ENCODE measurements at places on chromosomes 16 and 17. TPM values are rescaled to one million over a fixed set of nuclear protein-coding genes. Genes with fewer than 3 reads are reported as not detected.
A peak's percentile ranks its signal among the peaks of the same experiment; 100 is the strongest.

DNA sequence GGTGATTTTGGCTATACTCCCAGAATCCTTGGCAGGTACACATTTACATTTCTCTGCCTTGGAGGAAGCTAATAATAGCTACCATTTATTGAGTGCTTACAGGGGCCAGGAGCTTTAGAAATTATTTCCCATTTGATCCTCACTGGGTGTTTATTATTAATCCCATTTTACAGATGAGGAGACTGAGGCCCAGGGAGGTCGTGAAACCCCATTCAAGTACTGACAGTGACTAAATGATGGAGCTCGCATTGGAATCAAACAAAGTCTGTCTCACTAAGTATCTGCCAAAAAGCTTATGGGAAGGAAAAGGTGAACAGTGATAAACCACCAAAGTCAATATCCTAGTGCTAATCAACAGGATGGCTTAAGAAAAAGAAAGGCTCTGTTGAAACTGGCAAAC, 33.3 kb upstream of the XYLT1 start:
- H3K4me3 ChIP-seq = no peak overlapping the region
- peaks cover 7% of the 10 kb centered on the region for H3K27me3 ChIP-seq
- DNase-seq = no peak
- H3K4me1 ChIP-seq = peaks cover 2% of the 10 kb centered on the region

GRCh38 chr16:70437582-70438557, 1.0 kb downstream of the ST3GAL2 start:
- no peaks in the 10 kb centered on the region for H3K27me3 ChIP-seq
- H3K4me3 ChIP-seq = peak overlapping the region; percentile 100
- H3K4me1 ChIP-seq = peaks cover 37% of the 10 kb centered on the region
- H3K27ac ChIP-seq = peak overlapping the region; percentile 96
- peak; percentile 71 for DNase-seq

GRCh38 chr17:29347831-29348629, 42.1 kb upstream of the TAOK1 start:
- no peaks in the 10 kb centered on the region for H3K36me3 ChIP-seq
- no peak overlapping the region for H3K4me3 ChIP-seq
- H3K27ac ChIP-seq = no peak overlapping the region
- peaks cover 11% of the 10 kb centered on the region for H3K27me3 ChIP-seq
- no peak for DNase-seq
- no peaks in the 10 kb centered on the region for H3K4me1 ChIP-seq

DNA sequence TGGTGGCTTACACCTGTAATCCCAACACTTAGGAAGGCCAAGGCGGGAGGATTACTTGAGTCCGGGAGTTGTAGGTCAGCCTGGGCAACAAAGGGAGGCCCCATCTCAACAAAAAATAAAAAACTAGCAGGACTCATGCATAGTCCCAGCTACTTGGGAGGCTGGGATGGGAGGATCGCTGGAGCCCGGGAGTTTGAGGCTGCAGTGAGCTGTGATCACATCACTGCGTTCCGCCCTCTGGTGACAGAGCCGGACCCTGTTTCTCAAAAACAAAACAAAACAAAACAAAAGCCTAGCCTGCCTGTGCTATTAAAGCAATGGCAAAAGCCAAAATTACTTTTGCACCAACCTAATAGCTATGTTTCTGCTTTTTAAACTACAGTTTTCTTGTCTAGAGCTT, 1.5 kb downstream of the FCSK start:
- no peak for DNase-seq
- H3K4me1 ChIP-seq = peaks cover 14% of the 10 kb centered on the region
- H3K27me3 ChIP-seq = no peaks in the 10 kb centered on the region
- H3K4me3 ChIP-seq = peak overlapping the region; percentile 7

- H3K27me3 ChIP-seq = no peaks in the 10 kb centered on the region
- H3K4me1 ChIP-seq = peaks cover 26% of the 10 kb centered on the region
- H3K27ac ChIP-seq = no peak overlapping the region
- H3K36me3 ChIP-seq = no peaks in the 10 kb centered on the region
Measured at GRCh38 chr16:25026621-25027020, 11.5 kb upstream of the ARHGAP17 start.

DNA sequence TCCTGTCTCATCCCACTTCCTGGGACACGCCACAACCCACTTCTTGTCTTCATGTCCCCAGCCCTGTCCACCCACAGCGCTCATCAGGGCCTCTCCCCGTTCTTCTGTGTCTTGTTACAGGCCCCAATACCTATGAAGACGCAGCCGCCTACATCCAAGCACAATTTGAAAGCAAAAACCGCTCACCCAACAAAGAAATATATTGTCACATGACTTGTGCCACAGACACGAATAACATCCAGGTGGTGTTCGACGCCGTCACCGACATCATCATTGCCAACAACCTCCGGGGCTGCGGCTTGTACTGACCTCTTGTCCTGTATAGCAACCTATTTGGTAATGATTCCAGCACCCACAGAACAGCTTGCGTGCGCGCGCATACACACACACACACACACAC, 70.6 kb downstream of the AMFR start:
- no peaks in the 10 kb centered on the region for H3K36me3 ChIP-seq
- H3K27me3 ChIP-seq = peaks cover 2% of the 10 kb centered on the region
- no peak for DNase-seq
- peaks cover 29% of the 10 kb centered on the region for H3K4me1 ChIP-seq
- no peak overlapping the region for H3K4me3 ChIP-seq
- H3K27ac ChIP-seq = no peak overlapping the region

DNA sequence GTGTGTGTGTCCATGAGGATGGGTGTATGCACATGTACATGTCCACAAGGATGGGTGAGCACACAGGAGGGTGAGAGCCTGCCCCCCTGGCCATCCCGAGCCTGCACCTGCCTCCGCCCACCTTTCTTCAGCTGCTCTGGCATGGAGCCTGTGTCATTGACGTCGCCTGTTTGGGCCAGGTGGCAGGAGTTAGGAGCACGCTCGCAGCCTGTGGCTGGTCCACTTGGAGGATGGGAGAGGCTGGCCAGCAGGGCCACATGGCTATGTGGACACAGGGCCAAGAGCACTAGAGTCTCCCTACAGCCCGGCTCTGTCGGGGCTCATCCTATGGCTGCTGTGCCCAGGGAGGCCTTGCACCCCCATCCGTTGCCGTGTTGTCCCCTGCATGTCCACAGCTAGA, 21.4 kb downstream of the BAHCC1 start:
- DNase-seq = no peak
- no peaks in the 10 kb centered on the region for H3K36me3 ChIP-seq
- H3K4me1 ChIP-seq = peaks cover 5% of the 10 kb centered on the region
- peaks cover 3% of the 10 kb centered on the region for H3K27me3 ChIP-seq
- no peak overlapping the region for H3K27ac ChIP-seq
- H3K4me3 ChIP-seq = no peak overlapping the region

GRCh38 chr16:2610781-2611498, 71.4 kb upstream of the KCTD5 start:
- H3K27ac ChIP-seq = no peak overlapping the region
- H3K4me1 ChIP-seq = peaks cover 7% of the 10 kb centered on the region
- no peak overlapping the region for H3K4me3 ChIP-seq
- H3K27me3 ChIP-seq = no peaks in the 10 kb centered on the region
- no peak for DNase-seq

- peak overlapping the region; percentile 67 for H3K27ac ChIP-seq
- peaks cover 28% of the 10 kb centered on the region for H3K4me1 ChIP-seq
- peaks cover 57% of the 10 kb centered on the region for H3K27me3 ChIP-seq
- peak overlapping the region; percentile 34 for H3K4me3 ChIP-seq
- DNase-seq = peak; percentile 75
Measured at GRCh38 chr17:44971776-44972483, 3.8 kb upstream of the C1QL1 start.

- H3K36me3 ChIP-seq = no peaks in the 10 kb centered on the region
- no peak for DNase-seq
- no peaks in the 10 kb centered on the region for H3K4me1 ChIP-seq
- no peaks in the 10 kb centered on the region for H3K27me3 ChIP-seq
Measured at GRCh38 chr16:749010-749409, 8.2 kb upstream of the CIAO3 start.

- no peaks in the 10 kb centered on the region for H3K4me1 ChIP-seq
- no peak overlapping the region for H3K4me3 ChIP-seq
- H3K36me3 ChIP-seq = no peaks in the 10 kb centered on the region
- H3K27me3 ChIP-seq = peaks cover 4% of the 10 kb centered on the region
- peak; percentile 29 for DNase-seq
Measured at GRCh38 chr17:41190328-41190727, 641 bp downstream of the KRTAP9-1 start.

GRCh38 chr16:85485379-85485778, 127.7 kb upstream of the GSE1 start:
- DNase-seq = no peak
- no peaks in the 10 kb centered on the region for H3K27me3 ChIP-seq
- no peaks in the 10 kb centered on the region for H3K4me1 ChIP-seq
- H3K36me3 ChIP-seq = no peaks in the 10 kb centered on the region
- H3K27ac ChIP-seq = no peak overlapping the region

- no peak for DNase-seq
- no peaks in the 10 kb centered on the region for H3K36me3 ChIP-seq
- no peaks in the 10 kb centered on the region for H3K27me3 ChIP-seq
- no peak overlapping the region for H3K27ac ChIP-seq
Measured at GRCh38 chr16:76837872-76838271, 353.1 kb upstream of the MON1B start.

GRCh38 chr17:81368161-81369022, 26.9 kb upstream of the BAHCC1 start:
- no peak overlapping the region for H3K4me3 ChIP-seq
- peaks cover 7% of the 10 kb centered on the region for H3K4me1 ChIP-seq
- no peaks in the 10 kb centered on the region for H3K36me3 ChIP-seq
- DNase-seq = no peak
- peaks cover 19% of the 10 kb centered on the region for H3K27me3 ChIP-seq

- H3K36me3 ChIP-seq = no peaks in the 10 kb centered on the region
- H3K27me3 ChIP-seq = peaks cover 16% of the 10 kb centered on the region
- peak overlapping the region; percentile 40 for H3K4me3 ChIP-seq
- no peak overlapping the region for H3K27ac ChIP-seq
Measured at GRCh38 chr16:4317532-4318450, 1.9 kb downstream of the GLIS2 start.

DNA sequence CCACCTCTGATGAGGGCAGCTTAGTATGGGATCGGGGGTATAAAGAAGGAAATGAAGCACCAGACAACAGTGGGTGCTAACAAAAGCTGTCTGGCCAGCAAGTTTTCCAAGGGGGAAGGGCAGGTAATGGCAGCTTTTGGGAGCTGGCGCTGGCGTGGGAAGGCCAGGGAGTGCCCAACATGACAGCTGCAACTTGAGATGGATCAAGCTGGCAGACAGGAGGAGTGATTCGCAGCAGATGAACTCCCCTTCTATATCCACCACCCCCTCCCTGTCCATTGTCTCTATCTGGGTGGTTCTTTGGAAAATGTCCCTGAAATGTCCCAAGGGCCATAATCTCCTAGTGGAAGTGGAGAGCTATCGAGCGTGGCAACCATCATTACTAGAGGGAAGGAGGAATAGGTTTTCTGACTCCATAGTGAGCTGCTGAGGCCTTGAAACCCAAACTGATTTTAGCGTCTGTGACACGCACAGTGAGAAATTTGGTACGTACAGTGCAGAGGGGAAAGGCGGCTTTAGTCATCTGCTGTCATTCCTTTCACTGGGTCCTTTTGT, 4.8 kb upstream of the INPP5K start:
- peaks cover 19% of the 10 kb centered on the region for H3K36me3 ChIP-seq
- no peak overlapping the region for H3K27ac ChIP-seq
- no peak overlapping the region for H3K4me3 ChIP-seq
- peaks cover 5% of the 10 kb centered on the region for H3K4me1 ChIP-seq
- DNase-seq = no peak

- H3K27ac ChIP-seq = peak overlapping the region; percentile 88
- H3K36me3 ChIP-seq = no peaks in the 10 kb centered on the region
- peaks cover 46% of the 10 kb centered on the region for H3K4me1 ChIP-seq
- H3K4me3 ChIP-seq = peak overlapping the region; percentile 8
- peaks cover 5% of the 10 kb centered on the region for H3K27me3 ChIP-seq
Measured at GRCh38 chr17:37774504-37774903, 29.6 kb upstream of the HNF1B start.

- no peaks in the 10 kb centered on the region for H3K27me3 ChIP-seq
- peaks cover 10% of the 10 kb centered on the region for H3K36me3 ChIP-seq
- peaks cover 33% of the 10 kb centered on the region for H3K4me1 ChIP-seq
- H3K27ac ChIP-seq = peak overlapping the region; percentile 88
- DNase-seq = peak; percentile 89
Measured at GRCh38 chr16:80806927-80807340, 2.5 kb upstream of the CDYL2 start.

- no peaks in the 10 kb centered on the region for H3K27me3 ChIP-seq
- H3K4me1 ChIP-seq = peaks cover 11% of the 10 kb centered on the region
- peaks cover 12% of the 10 kb centered on the region for H3K36me3 ChIP-seq
- DNase-seq = no peak
- no peak overlapping the region for H3K27ac ChIP-seq
Measured at GRCh38 chr17:18021372-18021771, 17.6 kb downstream of the ATPAF2 start.

DNA sequence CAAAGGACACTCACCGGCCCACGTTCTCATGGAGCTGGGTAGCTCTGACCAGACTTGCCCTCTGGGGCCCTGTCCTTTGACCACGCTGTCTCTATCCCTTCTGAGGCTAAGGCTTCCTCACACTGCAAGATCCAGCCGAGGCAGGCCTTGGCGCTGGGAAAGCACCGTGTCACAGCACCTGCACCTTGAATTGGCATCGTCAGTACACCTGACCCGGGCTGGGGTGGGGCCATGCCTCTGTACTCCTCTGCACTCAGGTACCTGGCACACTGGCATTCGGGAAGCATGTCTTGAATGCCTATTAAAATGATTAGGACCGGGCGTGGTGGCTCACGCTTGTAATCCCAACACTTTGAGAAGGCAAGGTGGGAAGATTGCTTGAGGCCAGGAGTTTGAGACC, 6.0 kb downstream of the TBC1D24 start:
- H3K27ac ChIP-seq = no peak overlapping the region
- peaks cover 8% of the 10 kb centered on the region for H3K4me1 ChIP-seq
- no peak overlapping the region for H3K4me3 ChIP-seq

GRCh38 chr16:57999971-58000705, at the start of gene ZNF319:
Gene ZNF319, minus strand, starts transcription at chr16:58000672. Its CDS starts 2,407 bp downstream, at chr16:57998265.
- DNase-seq = no peak
- H3K4me3 ChIP-seq = peak within 1 kb of the TSS; percentile 96
- no peaks in the 10 kb centered on the region for H3K27me3 ChIP-seq
- H3K4me1 ChIP-seq = peaks cover 41% of the 10 kb centered on the region
- H3K27ac ChIP-seq = peak within 1 kb of the TSS; percentile 89
- peaks cover 41% of the 10 kb centered on the region for H3K36me3 ChIP-seq

GRCh38 chr16:4385789-4386450, 14.3 kb downstream of the VASN start:
- DNase-seq = no peak
- H3K36me3 ChIP-seq = peaks cover 19% of the 10 kb centered on the region
- no peaks in the 10 kb centered on the region for H3K4me1 ChIP-seq
- no peaks in the 10 kb centered on the region for H3K27me3 ChIP-seq
- H3K27ac ChIP-seq = no peak overlapping the region

The CRHR1 gene
- not detected for total RNA-seq

The CMTM2 gene
- 0.95 TPM for total RNA-seq

The DNAAF8 gene
- not detected for total RNA-seq

The KRTAP1-5 gene
- total RNA-seq = not detected

The SKA2 gene
- total RNA-seq = 60.5 TPM

The NOXO1 gene
- not detected for total RNA-seq

The CDR2L gene
- total RNA-seq = 1.4 TPM

The LGALS9B gene
- total RNA-seq = not detected

The CDK5R1 gene
- 8.2 TPM for total RNA-seq
